ENCODE measurements at places on chromosomes 6 and 20.

DNA sequence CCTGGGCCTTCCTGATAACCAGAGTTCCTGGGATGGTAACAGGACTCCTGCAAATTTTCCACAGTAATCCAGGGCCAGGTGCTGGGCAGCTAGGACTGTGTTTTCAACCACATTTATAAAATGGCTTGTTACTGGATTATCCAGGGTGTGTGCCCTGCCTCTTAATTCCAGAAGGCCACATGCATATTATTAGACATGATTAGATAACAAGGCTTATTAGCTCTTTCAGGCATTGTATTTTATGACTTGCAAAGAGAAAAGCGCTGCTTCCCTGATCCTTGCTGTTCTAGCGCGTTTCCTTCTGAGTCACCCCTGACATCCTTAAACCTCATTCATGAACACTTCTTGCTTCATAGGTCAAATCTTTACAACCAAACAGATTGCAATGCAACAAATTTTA, 208.6 kb downstream of the UST start:
- DNase-seq, result no peak

DNA sequence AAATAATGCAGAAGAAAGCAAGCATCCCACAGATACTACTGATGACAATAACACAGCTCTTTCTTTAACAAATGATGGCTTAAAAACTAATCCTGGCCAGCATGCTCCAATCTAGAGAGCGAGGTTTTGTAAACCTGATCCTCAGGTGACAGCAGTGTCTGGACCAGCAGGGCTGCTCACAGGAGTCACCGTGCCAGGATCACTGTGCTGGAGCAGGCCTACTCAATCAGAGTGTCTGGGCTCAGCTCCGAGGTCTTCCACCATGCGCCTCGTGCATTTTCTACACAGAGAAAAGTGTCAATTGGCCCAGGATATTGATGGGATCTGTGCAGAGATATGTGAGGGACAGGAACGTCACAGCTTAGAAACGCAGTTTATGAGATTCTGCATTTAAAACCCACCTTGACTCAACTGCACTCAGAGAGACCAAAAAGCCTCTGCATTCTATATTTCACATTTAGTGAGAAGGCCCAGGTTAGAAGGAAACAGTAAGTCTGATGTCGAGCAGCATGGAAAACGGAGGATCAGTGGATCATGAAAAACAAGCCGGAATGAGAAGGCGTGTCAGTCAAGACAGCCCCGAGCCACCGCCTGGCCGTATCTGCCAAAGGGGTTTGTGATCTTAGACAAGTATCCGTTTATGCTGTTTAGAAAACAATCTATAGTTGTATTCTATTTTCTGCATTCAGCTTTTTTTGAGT, 7.8 kb downstream of the RAMACL start:
- DNase-seq, result peak; percentile 89

DNA sequence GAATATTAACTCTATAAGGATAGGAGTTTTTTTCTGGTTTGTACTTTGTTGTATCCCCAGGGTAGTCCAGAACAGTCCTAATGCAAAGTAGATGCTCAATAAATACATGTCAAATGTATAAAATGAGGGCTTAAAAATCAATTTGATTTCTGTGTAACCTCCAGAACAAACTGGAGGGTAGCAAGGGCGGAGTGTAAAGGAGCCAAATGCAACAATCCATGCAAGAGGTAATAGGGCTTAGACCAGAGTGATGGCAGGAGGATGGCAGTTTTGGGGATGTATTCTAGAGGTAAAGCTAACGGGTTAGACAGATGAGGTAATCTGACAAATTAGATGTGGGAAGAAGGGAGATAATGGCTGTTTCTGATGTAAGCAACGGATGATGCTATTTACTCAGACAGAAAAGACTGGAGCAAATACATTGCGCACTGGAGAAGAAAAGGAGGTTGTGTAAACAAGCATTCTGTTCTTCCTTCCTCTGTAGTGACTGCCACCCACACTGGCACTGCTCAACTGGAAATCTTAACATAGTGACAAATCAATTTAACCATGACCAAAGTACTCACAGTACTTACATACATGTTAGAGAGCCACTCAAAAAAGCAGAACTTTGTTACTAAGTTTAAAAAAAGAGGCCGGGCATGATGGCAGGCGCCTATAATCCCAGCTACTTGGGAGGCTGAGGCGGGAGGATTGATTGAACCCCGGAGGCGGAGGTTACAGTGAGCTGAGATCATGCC, 2.0 kb downstream of the ZNF318 start:
- DNase-seq, result no peak

DNA sequence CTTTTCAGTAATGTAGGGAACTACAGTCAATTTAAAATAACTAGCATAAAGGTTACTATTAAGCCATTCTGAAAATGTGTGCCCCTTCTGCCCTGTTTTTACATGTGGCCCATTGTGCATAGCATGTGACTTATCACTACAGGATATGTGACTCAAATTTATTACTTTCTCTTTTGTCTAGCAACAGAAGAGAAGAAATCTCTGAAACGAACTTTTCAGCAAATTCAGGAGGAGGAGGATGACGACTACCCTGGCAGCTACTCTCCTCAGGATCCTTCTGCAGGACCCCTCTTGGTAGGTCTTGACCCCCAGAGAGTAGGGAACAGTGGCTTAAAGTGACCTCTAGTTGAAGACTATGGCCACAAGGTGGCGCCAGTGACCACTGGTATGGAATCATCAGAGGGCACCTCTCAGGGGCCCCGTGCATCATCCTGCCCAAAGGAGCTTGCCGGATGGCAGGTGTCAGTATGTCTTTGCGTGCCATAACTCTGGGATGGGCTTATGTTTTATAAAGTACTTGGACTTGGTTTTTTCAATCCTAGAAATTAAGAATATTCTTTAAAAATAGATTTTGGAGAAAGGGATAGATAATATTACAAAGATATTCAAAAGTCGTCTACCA, 23.9 kb downstream of the RPRD1B start:
- DNase-seq, result peak; percentile 80

DNA sequence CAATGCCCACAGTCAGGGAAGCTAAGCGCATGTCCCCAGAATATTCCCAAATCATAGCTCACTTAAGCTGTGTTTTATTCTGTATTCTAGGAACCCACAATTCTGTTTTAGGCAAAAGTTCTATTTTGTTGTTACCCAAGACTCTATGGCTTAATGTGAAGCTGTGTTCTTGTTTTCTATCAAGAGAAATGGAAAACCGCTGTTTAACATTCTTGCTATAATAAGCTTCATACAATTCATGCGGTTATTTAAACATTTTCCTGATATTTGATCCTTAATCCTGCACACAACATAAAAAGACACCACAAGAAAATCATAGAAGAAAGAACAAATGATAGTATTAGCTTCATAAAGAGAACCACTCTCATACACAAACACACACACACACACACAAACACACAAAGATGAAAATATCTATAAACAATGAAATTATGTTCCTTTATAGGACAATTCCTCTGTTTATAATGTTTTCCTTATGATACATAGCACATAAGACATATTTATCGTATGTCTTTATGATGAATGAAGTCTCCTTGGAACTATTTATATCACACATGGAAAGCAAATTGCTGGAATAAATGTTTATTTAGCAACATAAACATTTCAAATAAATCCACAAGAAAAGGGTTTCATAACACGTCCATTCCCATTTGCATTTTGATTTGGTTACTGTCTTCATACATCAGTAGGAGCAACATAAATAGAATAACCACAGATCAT, 16.4 kb upstream of the COL21A1 start:
- DNase-seq, result no peak

DNA sequence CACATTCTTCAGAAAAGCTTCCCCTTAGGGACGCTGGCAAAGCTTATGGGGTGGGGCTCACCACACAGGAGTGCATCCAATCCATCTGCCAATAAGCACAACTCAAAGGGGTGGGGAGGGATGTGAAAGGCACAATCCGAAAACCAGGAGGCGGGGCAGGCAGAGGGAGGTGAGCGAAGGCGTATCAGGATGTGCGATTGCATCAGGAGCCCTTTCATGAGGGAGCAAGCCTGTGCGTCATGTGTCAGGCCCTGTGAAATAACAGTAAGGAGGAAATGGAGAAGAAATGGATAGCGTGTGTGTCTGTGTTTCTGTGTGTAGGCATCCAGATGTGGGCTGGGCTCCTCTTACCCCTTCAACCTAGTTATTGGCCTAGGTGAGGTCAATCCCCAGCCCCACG, 382.4 kb upstream of the CDH4 start:
- DNase-seq, result no peak

- DNase-seq, result no peak
Observed at GRCh38 chr6:19869464-19869863, 32.3 kb downstream of the ID4 start.

- peak; percentile 46 for DNase-seq
Observed at GRCh38 chr6:14964556-14965270, 281.2 kb upstream of the JARID2 start.

DNA sequence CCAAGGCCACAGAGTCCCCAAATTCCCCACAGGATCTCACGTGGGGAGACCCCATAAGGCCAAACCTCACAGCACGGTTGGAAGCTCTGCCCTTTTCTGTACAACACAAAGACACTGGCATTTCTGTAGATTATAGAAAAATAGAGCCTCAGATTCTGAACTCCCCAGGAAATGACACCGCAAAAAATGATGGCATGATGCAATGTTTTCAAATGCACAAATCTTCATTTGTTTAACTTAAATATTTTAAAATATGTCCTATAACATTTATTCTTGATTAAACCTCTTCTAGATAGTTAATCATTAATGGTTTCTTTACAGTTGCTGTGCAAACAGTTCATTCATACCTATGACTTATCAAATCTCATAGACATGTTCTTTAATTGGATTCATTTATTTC, 33.8 kb downstream of the SIM1 start:
- no peak for DNase-seq

DNA sequence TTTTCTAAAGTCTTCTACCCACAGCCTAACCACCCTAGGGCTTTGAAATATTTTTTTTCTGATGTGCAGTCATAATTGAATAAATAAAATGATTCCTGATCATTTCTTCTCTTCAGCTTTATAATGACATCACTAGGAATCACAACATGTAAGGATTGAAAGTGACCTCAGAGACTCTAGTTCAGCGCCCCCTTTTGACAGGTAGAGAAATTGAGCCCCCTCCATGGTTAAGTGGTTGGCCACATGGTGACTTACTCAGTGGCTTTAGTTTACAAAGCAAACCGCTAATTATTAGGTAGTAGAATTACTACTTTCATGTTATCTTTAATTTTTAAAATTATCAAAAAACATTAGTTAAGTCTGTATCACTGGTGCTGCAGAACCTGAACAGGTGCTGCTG, 13.3 kb upstream of the SLC2A12 start:
- peak; percentile 31 for DNase-seq

- DNase-seq, result no peak
Observed at GRCh38 chr6:43258180-43258579, 14.9 kb downstream of the TTBK1 start.

GRCh38 chr20:3323398-3323797, 84.1 kb downstream of the DNAAF9 start:
- no peak for DNase-seq

DNA sequence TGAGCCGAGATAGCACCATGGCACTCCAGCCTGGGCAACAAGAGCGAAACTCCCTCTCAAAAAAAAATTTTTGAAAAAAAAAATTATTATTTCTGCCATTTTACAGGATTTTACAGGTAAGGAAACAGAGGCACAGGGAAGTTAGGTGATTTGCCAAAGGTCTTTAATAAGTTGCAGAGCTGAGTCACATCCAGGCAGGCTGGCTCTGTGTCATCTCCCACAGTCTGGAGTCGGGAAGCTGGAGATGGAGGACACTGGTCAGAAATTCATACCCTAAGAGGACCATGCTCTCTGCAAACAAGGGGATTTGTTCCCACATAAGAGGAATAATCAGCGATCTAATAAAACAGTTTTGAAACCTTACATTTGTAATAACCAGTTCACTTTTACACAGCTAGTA, 24.1 kb downstream of the HECA start:
- DNase-seq, result no peak

DNA sequence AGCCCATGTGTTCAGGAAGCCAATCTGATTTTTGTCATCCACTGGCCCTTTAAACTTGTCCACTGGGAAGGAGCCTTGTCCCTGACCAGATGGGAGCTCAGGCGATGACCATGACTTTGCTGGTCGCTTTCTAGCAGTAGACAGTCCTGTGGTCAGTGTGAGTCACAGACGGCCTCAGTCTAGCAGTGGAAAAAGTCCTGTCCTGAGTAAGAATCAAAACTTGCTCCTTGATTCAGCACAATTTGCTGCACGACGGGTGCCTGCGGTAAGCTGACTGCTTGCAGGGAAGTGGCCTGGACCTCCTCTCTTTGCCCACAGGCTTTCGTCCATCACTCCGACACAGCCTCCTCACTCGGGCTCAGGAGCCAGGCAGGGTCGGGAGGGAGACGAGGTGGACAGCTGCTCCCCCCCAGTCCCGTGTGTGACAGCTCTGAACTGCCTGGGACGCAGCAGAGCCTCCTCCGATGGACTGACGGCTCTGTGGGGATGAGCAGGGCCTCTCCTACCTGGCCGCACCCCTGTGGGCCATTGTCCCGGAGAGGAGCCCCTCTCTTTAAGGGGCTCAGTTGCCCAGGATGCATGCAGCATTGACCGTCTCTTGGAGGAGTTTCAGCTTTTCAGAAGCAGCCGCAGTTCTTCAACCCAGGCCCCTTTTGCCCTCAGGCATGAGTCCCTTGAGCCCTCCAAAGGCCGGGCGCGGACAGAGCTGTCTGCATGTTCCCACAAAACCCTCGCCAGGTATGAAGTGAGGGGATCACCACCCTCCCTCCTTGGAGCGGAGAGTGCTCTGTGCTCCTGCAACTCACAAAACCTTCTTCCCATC, 209.2 kb downstream of the ANKRD60 start:
- no peak for DNase-seq

DNA sequence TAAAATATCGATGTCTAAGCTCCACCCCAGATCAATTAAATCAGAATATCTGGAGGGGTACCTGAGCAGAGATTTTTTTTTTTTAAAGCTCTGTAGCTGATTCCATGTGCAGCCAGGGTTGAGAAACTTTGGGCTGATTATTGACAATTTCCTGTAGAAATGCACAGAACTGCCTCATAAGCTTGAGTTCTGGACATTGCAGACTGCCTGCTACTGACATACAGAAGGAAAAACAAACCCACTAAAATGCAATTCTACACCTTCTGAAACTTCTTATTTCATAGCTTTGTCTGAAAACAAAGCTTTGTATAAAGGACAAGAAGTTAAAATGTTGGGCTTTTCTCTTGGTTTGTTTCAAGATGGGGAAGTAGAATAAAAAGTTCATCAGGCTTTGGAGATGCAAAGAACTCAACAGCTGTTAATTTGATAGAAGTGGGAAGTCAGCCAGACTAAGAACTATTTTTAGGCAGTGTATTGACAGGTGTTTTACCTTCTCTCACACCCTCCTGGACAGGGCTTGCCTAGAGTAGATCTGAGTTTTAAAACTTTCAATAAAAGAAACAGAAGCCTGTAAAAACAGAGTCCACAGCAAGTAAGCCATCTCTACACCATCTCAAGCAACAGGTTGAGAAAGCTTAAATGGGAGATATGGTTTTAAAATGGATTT, 147.7 kb downstream of the KCNQ5 start:
- DNase-seq, result no peak

Data from cerebellar cortex (tissue), 1 donor.